Tibial nerve (tissue), 4 donors: ENCODE measurements at places on chromosomes 2 and 18.

- no peak overlapping the region for H3K27ac ChIP-seq
- no peak overlapping the region for H3K4me3 ChIP-seq
- H3K36me3 ChIP-seq = no peaks in the 10 kb centered on the region
- DNase-seq = no peak
- H3K27me3 ChIP-seq = no peaks in the 10 kb centered on the region
- no peaks in the 10 kb centered on the region for H3K4me1 ChIP-seq
These were observed 215.1 kb upstream of the TRIB2 start for GRCh38 chr2:12501469-12502158.

DNA sequence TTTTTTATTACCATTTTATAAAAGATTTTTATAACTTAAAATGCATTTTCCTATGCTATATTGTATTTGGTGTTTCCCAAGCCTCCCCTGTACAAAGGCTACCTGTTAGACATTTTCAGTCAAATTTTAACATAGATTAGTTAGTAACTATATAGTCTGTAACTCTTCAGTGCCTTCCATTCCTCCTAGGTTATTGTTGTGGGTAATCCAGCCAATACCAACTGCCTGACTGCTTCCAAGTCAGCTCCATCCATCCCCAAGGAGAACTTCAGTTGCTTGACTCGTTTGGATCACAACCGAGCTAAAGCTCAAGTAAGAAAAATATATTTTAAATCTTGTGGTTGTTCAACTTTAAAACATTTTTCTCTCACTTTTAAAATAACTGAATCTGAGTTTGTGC is 10.2 kb downstream of the MDH1 start:
- H3K4me3 ChIP-seq = no peak overlapping the region
- H3K36me3 ChIP-seq = peaks cover 67% of the 10 kb centered on the region
- DNase-seq = no peak
- no peaks in the 10 kb centered on the region for H3K4me1 ChIP-seq
- no peak overlapping the region for H3K27ac ChIP-seq
- H3K27me3 ChIP-seq = no peaks in the 10 kb centered on the region

- no peak overlapping the region for H3K4me3 ChIP-seq
- H3K27ac ChIP-seq = no peak overlapping the region
- DNase-seq = no peak
- no peaks in the 10 kb centered on the region for H3K4me1 ChIP-seq
- H3K36me3 ChIP-seq = peaks cover 11% of the 10 kb centered on the region
These were observed 48.9 kb downstream of the PSMD14 start for GRCh38 chr2:161357097-161357496.

- no peaks in the 10 kb centered on the region for H3K27me3 ChIP-seq
- no peak overlapping the region for H3K4me3 ChIP-seq
- H3K36me3 ChIP-seq = no peaks in the 10 kb centered on the region
- no peak for DNase-seq
- peaks cover 8% of the 10 kb centered on the region for H3K4me1 ChIP-seq
- no peak overlapping the region for H3K27ac ChIP-seq
These were observed 79.1 kb downstream of the TWIST2 start for GRCh38 chr2:238926761-238927611.

- H3K27me3 ChIP-seq = no peaks in the 10 kb centered on the region
- H3K27ac ChIP-seq = no peak overlapping the region
- DNase-seq = no peak
- H3K36me3 ChIP-seq = no peaks in the 10 kb centered on the region
- H3K4me1 ChIP-seq = no peaks in the 10 kb centered on the region
These were observed 223.0 kb downstream of the UBE2E3 start for GRCh38 chr2:181203412-181203811.

DNA sequence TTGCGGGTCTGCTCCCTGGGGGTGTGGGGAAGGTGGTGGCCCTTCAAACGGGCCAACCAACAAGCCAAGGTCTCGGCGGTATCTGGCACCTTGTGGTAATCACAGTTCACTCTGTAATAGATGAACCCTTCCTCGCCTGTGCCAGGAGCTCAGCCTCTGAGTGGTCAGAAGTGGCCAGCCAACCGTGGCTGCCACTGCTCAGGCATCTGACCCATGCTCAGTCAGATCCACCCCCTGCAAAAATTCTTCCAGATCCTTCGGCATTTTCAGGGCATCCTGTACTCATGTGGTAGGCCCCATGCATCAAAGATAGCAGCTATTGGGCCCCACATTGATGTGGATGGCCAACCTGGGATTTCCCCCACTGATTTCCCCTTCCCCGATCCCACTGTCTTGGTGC is 39.6 kb upstream of the SERPINE2 start:
- no peaks in the 10 kb centered on the region for H3K36me3 ChIP-seq
- H3K4me1 ChIP-seq = no peaks in the 10 kb centered on the region
- no peak overlapping the region for H3K4me3 ChIP-seq

DNA sequence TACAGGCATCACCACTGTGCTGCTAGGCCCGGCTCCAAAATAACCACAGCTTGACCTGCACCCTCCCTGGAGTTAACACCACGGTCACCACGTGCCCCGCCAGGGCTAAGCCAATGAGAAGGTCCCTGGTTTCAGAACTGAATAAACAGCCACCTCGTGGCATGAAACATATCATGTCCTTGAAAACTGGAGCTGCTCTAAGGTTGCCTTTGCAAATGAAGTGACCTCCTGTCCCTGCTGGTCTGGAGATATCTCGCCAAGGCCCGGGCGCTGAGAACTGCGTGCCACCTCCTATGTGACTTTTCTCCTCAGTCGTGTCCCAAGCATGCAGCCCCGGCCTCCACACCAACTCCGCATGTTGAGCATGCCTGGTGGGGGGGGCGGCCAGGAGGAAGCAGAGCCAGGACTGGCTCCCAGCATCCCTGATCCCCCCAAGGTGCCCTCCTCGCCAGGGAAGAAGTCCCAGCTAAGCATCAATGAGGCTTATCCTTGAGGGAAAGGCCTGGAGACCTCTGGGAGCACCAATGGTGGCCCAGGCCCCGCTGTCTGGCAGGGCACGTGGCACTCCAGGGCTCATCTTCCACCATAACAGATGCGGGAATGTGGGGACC is 16.3 kb upstream of the KCNG2 start:
- no peaks in the 10 kb centered on the region for H3K36me3 ChIP-seq
- no peak overlapping the region for H3K27ac ChIP-seq
- no peak overlapping the region for H3K4me3 ChIP-seq
- no peaks in the 10 kb centered on the region for H3K27me3 ChIP-seq

DNA sequence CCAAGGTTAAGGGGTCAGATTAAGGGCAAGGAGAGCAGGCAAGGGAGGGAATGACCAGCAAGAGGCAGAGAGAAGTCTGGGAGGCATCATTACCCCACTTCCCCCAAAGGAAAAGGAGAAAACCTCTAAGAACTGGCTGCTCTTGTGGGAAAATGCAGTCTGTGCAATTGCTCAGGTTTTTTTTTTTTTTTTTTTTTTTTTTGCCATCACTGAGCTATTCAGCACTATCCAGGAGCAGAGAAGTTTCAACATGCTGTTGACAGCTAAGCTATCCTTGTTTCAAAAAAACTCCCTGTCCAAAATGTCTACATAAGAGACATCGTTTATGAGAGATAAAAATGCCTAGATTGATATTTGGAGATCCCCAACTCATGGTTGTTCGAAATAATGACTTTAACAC is 345.4 kb downstream of the TDRD15 start:
- no peak overlapping the region for H3K4me3 ChIP-seq
- no peaks in the 10 kb centered on the region for H3K27me3 ChIP-seq
- H3K27ac ChIP-seq = no peak overlapping the region
- H3K36me3 ChIP-seq = no peaks in the 10 kb centered on the region

DNA sequence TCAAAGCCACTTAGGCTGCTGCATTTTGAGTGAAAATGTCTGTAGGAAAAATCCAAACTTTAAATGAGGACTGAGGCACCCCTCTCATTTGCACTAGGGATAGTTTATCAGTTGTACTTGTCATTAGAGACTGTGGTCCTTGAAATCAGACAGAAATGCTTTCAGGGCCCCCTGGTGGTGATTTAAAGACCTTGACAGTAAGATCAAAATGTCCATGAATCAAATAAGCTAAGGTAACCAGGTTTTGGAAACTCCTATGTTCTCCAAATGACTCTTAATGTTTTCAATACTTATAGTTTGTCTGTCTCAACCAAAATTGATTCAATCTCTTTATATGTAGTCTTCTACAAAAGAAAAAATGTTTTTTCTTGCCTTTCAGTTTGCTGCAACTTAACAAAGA is 28.8 kb upstream of the DDX18 start:
- no peaks in the 10 kb centered on the region for H3K27me3 ChIP-seq
- H3K27ac ChIP-seq = no peak overlapping the region
- DNase-seq = no peak
- no peaks in the 10 kb centered on the region for H3K4me1 ChIP-seq

DNA sequence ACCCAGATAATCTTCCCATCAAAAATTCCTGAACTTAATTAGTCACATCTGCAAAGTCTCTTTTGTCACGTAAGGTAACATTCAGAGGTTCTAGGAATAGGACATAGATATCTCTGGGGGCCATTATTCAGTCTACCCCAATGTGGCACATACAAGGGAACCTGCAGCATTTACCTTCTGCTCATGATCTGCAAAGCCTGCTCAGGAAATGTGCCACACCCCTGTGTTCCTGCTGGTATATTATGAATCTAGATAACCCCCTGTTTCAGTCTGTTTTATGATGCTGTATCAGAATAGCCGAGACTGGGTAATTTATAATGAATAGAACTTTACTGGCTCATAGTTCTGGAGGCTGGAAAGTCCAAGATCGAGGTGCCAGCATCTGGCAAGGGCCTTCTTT is 103.5 kb downstream of the ARL4C start:
- no peaks in the 10 kb centered on the region for H3K36me3 ChIP-seq
- H3K4me1 ChIP-seq = no peaks in the 10 kb centered on the region
- no peaks in the 10 kb centered on the region for H3K27me3 ChIP-seq
- H3K27ac ChIP-seq = no peak overlapping the region
- no peak for DNase-seq

DNA sequence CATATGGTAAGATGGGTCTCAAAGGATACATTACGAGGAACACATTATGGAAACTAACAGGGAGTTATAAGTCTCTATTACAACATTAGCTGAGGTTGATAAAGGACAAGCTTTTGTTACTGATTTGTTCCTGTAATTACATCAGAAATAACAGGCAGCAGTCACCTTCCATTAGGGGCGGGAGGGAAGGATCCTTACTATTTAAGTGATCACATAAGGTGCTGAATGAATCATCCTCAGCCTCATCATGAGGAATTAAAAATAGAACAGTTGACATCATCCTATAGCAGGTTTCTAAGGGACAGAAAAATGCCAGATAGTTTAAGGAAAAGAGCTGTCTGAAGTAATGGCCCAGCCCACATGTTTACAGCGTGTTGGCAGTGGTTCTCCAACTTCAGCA is 86.9 kb upstream of the MGAT5 start:
- H3K36me3 ChIP-seq = no peaks in the 10 kb centered on the region
- H3K4me3 ChIP-seq = no peak overlapping the region
- no peaks in the 10 kb centered on the region for H3K27me3 ChIP-seq

- peak overlapping the region; percentile 47 for H3K4me3 ChIP-seq
- no peaks in the 10 kb centered on the region for H3K36me3 ChIP-seq
- no peaks in the 10 kb centered on the region for H3K27me3 ChIP-seq
- DNase-seq = no peak
- peak overlapping the region; percentile 86 for H3K27ac ChIP-seq
These were observed 102.3 kb downstream of the SPTBN1 start for GRCh38 chr2:54558188-54559005.

DNA sequence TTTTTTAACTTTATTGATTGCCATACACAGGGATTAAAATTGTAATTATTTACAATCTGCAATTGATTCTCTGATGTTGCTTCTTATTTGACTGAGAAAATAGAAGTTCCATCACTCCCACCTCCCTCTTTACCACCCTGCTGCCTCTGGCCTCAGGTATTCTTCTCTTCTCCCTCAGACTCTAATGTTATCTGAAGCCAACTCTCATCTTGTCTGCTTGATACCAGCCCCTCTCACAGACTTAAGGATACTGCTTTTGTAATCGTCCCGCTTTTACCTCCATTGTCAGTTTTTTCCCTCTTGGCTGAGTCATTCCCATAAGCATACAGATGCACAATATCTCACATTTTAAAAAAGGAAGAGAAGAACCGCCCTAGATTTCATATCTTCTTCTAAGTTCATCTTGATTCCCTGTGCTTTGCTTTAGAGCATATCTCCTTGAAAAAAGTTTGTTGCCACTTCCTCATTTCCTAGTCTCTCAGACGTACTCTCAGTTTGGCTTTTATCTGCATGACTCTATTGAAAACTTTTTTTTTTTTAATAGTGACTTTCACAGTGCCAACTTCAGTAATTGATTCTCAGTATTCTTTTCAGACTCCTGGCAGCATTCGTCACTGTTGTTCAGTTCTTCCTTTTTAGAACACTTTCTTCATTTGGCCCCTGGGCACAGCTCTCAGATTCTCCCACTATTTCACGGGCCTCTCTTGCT is 31.1 kb downstream of the SPAG16 start:
- H3K27me3 ChIP-seq = no peaks in the 10 kb centered on the region
- H3K36me3 ChIP-seq = peaks cover 48% of the 10 kb centered on the region
- H3K4me3 ChIP-seq = no peak overlapping the region
- no peak overlapping the region for H3K27ac ChIP-seq

DNA sequence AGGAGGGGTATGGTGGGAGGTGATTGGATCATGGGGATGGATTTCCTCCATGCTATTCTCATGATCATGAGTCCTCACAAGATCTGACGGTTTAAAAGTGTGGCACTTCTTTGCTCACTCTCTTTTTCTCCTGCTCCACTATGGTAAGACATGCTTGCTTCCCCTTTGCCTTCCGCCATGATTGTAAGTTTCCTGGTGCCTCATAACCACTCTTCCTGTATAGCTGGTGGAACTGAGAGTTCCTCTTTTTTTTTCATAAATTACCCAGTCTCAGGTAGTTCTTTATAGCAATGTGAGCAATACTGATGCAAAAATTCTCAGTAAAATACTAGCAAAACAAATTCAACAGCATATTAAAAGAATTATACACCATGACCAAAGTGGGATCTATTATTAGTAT is 728.5 kb upstream of the SLC8A1 start:
- H3K27ac ChIP-seq = no peak overlapping the region
- H3K36me3 ChIP-seq = no peaks in the 10 kb centered on the region
- no peaks in the 10 kb centered on the region for H3K4me1 ChIP-seq
- H3K27me3 ChIP-seq = no peaks in the 10 kb centered on the region
- no peak for DNase-seq
- no peak overlapping the region for H3K4me3 ChIP-seq

- H3K4me1 ChIP-seq = no peaks in the 10 kb centered on the region
- H3K27me3 ChIP-seq = no peaks in the 10 kb centered on the region
- no peak overlapping the region for H3K27ac ChIP-seq
- no peak for DNase-seq
These were observed 54.7 kb upstream of the SALL3 start for GRCh38 chr18:78924786-78925540.

GRCh38 chr18:69951182-69951581 is 3.5 kb upstream of the CD226 start:
- DNase-seq = no peak
- H3K27me3 ChIP-seq = no peaks in the 10 kb centered on the region
- no peaks in the 10 kb centered on the region for H3K4me1 ChIP-seq
- H3K27ac ChIP-seq = no peak overlapping the region
- no peak overlapping the region for H3K4me3 ChIP-seq

DNA sequence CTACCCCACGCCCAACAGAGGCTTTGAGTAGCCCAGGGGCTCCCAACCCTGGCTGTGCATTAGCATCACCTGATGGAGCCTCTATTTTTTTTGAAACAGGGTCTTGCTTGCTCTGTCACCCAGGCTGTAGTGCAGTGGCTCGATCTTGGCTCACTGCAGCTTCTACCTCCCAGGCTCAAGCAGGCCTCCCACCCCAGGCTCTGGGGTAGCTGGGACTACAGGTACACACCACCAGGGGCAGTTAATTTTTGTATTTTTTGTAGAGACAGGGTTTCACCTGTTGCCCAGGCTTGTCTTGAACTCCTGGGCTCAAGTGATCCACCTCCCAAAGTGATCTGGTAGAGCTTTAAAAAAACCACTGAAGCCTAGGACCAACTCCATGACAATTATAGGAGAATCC is 394.8 kb upstream of the ATP5MC3 start:
- H3K4me1 ChIP-seq = no peaks in the 10 kb centered on the region
- H3K36me3 ChIP-seq = no peaks in the 10 kb centered on the region
- no peaks in the 10 kb centered on the region for H3K27me3 ChIP-seq
- no peak overlapping the region for H3K4me3 ChIP-seq
- no peak overlapping the region for H3K27ac ChIP-seq
